ENCODE measurements at places on chromosomes 3 and 15. TPM values are rescaled to one million over a fixed set of nuclear protein-coding genes. Genes with fewer than 3 reads are reported as not detected.

GOLGA6L9 gene
- 1.8 TPM for total RNA-seq

SEMA3F gene
- total RNA-seq, result 0.28 TPM

EPHB3 gene
- 0.04 TPM for total RNA-seq

IL5RA gene
- total RNA-seq, result not detected

KY gene
- not detected for total RNA-seq
